ENCODE measurements at places on chromosomes 6 and 20.

GRCh38 chr20:45330476-45330875 is 17.7 kb downstream of the SDC4 start:
- DNase-seq, result no peak

DNA sequence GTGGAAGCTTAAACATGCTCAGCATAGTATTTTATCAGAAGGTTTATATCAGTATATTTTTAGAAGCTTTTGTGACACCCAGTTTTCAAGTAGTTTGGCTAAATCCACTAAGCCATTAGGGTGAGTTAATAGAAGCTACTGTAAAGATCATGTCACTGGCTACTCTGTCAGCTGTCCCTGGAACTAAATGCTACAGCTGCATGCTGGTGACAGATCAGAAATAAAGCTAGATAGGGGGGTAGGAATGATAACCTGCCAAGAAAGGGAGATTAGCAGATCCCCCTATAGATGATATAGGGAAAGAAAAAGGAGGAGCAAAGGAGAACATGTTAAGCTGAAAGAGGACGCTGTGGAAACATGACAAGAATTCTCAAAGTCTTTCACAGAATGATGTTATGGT is 363.2 kb downstream of the QKI start:
- DNase-seq, result no peak

GRCh38 chr6:25537349-25538018 is 114.5 kb upstream of the SCGN start:
- DNase-seq, result no peak

GRCh38 chr6:35751594-35751993 is 14.8 kb downstream of the ARMC12 start:
- DNase-seq, result no peak

DNA sequence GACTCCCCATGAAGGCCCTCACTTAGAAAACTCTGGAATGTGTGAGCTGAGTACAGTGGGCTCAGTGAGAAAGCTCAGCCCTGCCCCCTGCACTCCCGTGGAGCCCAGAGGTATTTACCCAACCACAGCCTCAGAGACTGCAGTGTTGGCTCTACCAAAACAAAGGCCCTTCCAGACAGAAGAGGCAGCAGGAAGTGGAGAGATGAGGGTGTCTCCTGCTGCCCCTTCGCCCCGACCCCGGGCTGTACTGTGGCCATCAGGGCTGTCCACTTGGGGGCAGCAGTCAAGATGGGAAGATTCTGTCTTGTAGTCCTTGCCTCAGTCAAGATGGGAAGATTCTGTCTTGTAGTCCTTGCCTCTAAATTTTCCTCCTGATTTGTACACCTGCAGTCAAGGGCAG is 341.3 kb downstream of the TAF4 start:
- DNase-seq, result no peak

Measured in stimulated activated CD4-positive, alpha-beta T cell treated with anti-CD3 and anti-CD28 coated beads, Interleukin-15, amount 100 ng/mL, for 48 hours (primary cell).